NCI-H1417 (cell line): ENCODE measurements at places on chromosomes 12 and 14.
A peak's percentile ranks its signal among the peaks of the same experiment; 100 is the strongest.

DNA sequence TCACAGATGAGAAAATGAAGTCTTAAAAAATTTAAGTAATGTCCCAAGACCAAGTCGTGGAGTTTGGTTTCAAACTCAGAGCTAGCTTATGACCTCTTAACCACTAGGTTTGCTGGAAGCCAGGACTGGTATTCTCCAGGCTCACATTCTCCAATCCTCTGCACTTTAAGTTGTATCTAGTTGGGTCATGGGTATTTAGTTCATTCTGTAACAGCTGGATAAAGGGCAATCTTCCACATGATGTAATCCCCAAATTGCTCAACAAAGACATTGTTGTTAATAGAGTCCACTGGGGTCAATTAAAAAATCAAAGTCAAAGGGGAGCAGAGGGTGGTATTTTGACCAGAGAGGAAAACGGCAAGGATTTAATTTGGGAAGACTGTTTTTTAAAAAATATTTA lies 17.8 kb upstream of the GAS2L3 start:
- DNase-seq: no peak

DNA sequence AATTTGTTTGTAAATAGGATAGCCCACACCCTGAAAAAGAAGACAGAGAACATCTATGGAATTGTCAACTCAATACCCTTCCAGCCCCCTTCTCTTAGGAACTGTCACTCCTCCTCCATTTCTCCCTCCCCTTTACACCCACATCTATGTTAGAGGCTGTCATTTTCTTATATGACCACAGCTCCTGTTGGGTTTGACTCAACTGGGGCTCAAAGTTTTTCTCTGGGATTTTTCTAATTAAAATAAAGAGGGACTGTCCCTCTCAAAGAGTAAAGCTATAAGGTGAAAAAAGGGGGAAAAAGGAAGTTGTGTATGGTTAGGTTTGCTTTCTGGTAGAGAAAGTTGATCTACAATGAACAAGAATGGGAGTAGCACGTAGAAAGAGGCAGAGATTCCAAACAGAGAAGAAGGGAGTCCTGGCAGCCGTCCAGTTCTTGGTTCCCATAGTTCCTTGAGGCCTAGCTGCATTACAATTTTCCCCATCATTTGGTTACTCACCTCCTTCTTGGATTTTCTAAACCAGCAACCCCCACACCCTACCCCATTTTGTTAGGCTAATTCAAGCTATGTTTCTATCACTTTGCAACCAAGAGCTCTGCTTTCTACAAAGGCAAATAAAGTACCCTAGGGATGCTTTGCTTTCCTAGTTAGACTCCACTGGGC lies 44.3 kb upstream of the STK38L start:
- no peak for DNase-seq

GRCh38 chr12:79402606-79403005 lies 288.2 kb downstream of the PAWR start:
- no peak for DNase-seq

- DNase-seq: no peak
Observed at GRCh38 chr14:84273181-84273580, 1256.8 kb upstream of the FLRT2 start.

DNA sequence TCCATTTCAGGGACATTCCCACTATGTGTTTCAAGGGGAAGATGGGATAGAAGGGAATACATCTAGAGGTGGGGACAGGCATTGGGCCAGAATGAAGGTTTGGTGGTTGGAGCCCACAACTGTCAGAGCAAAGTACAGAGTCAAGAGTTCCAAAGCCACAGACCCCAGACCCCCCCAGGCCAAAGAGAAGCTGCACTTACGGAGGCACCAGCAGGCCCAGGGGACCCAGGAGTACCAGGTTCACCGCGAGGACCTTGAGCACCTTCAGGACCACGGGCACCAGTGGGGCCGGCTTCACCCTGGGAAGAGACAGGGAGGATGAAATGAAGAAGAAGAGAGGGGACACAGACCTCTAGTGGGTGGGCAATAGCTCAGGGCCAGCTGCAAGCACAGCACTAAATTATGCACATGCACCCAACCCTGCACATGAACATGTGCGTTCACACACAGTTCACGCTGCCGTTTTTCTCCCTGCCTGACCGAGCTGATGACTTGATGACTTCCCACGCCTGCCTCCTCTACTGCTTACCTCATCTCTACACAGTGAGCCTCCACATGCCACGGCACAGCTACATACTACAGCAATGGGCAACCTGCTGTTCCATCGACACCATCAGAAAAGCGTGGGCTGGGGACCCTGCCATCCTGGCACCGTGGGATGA lies 16.7 kb downstream of the COL2A1 start:
- DNase-seq: no peak

DNA sequence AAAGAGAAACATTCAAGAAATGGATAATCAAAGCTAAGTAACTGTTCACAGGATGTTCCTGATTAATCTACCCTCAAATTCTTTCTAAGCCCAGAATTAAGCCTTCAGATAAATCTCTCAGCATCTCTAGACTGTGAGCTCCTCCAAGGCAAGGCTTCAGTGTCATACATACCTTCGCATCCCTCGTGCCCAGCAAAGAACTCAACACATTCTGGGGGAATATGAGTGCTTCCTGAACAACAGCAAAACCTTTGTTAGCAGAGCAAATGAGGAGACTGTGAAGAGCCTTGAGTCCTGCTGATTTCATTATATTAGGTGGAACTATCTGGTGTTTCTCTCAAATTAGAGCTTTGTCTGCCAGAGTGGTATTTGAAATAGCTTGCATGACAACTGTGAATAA lies 401.8 kb upstream of the TMPO start:
- no peak for DNase-seq

- DNase-seq: no peak
Observed at GRCh38 chr12:132941336-132941954, 14.7 kb downstream of the ZNF605 start.

DNA sequence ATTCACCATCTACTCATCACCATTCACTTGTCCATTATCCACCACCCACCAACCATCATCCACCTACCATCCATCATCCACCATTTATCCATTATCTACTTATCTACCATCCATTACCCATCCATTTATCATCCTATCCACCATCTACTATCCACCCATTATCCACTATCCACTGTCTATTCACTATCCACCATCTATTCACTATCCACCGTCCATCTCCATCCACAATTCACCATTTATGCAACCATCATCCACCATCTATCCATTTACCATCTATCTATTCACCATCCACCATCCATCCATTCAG lies 1.5 kb upstream of the AMN start:
- no peak for DNase-seq

DNA sequence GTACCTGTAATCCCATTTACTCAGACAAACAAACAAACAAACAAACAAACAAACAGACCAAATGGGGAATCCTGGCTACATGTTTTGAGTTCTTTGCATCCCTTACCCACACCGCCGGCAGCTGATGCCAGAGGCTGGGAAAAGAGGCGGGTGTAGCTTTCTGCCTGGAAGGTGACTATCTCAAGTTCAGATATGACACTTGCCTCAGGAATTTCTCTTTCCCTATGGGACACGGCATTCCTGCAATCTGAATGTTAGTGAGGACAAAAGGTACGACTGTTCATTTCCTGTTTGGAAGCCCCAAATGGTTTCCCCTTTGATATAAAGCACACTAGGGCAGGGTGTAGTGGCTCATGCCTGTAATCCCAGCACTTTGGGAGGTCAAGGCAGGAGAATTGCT lies 2.9 kb downstream of the MYL2 start:
- no peak for DNase-seq

DNA sequence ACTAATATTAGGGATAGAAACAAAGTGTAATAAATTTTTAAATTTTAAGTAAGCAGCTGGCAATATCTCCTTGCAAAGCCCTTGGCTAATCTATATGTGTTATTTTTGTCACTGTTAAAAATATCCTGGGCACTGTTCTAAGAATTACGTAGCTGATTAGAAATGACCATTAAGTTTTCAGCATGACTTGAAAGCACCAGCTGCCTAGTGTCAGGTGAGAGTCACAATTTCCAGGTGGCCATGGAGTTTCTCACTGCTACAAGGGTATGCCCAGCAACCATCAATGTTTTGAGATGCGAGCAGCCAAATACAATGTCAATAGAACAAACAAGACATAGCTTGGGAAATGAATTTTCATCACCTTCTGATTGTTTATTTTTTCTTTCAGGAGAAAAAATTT lies 23.3 kb upstream of the GYS2 start:
- peak; percentile 45 for DNase-seq

DNA sequence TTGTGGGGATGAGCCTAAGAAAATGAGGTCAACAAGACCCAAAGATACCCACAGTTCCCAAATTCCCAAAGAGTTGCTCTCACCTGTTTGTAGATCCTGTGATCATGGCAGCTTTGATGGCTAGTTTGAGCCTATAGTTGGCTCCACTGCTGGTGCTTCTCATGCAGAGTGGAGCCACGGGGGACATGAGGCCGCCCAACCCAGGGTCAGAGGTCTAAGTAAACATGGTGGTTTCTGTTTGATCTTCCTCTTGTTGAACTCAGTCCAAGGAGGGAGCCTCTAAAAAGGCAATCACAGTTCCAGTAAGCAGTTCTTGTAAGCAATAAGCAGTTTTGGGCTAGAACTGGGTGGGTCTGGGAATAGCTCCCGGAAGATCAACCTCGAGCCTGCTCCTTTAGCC lies 125.6 kb upstream of the DHRS4 start:
- DNase-seq: no peak

DNA sequence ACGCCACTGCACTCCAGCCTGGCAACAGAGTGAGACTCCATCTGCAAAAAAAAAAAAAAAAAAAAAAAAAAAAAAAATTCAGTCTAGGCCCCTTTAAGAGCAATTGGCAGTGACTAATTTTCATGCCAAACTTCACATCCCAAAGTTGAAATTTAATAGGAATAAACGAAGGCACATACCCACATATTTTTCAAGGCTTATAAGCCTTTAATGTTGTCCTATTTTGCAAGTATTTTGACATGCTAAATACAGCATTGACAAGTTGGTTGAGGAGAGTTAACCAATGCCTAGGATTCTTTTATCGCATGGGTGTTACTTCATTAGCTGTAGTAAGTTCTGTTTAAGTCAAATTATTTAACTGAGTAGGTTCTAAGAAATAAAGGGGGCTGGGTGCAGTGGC lies 23.5 kb upstream of the HIP1R start:
- DNase-seq: no peak

GRCh38 chr14:61643555-61643954 lies 51.8 kb upstream of the HIF1A start:
- DNase-seq: no peak

- DNase-seq: no peak
Observed at GRCh38 chr12:68587448-68587873, 23.2 kb upstream of the RAP1B start.

- DNase-seq: no peak
Observed at GRCh38 chr12:57390174-57390573, 40.7 kb downstream of the R3HDM2 start.

DNA sequence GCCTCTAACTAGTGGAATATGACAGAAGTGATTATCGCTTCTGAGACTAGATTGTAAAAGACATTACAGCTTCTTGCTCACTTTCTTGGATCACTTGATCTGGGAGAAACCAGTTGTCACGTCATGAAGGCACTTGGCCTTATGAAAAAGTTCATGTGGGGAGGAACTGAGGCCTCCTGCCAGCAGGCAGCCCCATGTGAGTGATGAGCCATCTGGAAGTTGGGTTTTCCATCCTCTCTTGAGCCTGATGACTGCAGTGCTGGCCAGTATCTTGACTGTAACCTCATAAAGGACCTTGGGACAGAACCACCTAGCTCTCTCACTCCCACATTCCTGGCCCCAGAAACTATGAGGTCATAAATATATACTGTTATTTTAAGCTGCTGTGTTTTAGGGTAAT lies 28.0 kb downstream of the TTLL5 start:
- no peak for DNase-seq

GRCh38 chr12:3275171-3276041 lies 198.2 kb downstream of the TSPAN9 start:
- DNase-seq: peak; percentile 64

GRCh38 chr14:105313381-105314286 lies 914 bp upstream of the PACS2 start:
- DNase-seq: peak; percentile 89

GRCh38 chr14:75854111-75854799 lies 127.5 kb downstream of the TGFB3 start:
- no peak for DNase-seq

DNA sequence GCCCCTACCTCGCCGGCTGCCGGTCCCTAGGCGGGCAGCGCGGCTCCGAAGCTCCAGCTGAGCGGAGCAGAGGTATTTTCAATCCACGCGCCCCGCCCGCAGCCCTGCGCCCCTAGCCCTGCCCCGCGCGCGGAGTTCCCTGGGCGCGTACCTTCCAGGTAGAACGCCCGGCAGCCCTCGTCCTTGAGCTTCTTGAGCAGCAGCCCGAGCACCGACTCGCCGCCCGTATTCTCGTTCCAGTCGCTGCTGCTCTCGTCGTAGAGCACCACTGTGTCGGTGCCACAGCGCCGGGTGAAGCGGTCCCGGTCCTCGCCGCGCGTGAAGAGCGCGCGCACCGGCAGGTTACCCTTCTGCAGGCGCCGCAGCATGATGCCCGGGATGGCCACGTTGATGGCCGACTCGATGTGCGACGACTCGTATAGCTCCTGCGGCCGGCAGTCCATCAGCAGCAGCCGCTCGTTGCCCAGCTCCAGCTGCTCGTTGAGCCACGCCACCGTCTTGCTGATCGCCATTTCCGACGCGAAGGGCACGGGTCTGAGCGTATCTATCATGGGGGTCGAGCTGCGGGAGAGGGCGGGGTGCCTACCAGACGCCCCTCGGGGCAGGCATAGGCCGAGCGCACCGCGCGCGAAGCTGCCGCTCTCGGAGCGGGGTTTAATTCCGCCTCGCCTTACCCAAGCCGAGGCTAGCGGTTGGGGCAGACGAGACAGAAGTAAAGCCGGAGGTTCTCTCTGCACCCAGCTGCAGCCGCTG lies 636 bp downstream of the DUSP6 start:
- DNase-seq: peak; percentile 86

DNA sequence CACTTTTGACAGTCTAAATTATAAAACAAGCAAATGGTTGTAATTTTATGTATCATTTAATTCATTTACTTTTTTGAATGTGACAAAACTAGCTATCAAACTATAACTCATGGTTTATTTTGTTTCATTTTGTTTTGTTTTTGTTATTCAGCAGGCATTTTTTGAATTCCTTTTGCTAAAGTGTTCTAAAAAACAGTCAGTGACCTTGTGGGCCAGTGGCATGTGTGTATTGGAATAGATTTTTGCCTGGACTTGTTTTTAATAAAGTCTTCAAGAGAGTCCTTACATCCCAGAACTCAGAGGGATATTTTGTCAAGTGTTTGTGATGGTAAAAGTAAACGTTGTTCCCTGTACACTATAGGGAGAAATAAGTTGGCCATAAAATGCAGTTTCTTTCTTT lies 369.7 kb upstream of the SYT1 start:
- no peak for DNase-seq

- DNase-seq: no peak
Observed at GRCh38 chr12:123954647-123955350, 17.8 kb downstream of the CCDC92 start.

- peak; percentile 89 for DNase-seq
Observed at GRCh38 chr12:55728939-55729818, at the start of gene CD63. TSS of gene CD63 (minus strand) at chr12:55729009. CDS start at chr12:55728341, 668 bp downstream.

DNA sequence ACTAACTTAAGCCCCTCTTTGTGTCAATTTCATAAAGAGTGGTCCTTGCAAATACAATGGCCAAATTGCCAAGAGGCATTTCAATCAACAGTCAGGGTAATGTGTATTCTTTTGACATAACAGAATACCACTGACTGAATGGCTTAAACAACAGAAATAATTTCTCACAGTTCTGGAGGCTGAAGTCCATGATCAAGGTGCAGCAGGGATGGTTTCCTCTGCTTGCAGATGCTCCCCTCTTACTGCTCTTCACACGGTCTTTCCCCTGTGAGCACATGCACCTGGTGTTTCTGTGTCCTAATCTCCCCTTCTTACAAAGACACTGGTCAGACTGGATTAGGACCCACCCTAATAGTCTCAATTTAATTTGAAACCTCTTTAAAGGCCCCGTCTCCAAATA lies 31.9 kb downstream of the FGFR1OP2 start:
- no peak for DNase-seq
